ENCODE measurements at places on chromosomes 1 and 21.

DNA sequence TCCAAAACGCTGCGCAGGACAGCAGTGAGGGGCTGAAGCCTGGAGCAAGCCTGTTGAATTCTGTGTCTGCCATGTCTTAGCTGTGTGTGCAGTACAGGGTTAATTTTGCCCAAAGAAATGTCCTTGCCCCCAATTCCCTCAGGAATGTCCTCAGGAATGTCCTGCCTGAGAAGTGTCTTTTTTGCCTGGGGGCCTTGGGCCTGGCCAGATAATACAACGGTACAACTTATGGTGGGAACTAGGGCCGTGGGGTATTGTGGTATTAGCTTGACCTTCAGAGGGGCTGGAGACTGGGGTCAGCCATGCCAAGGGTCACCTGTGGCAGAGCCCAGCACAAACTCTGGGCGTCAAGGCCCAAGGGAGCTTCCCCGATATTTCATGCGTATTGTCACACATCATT lies 107.7 kb downstream of the AJAP1 start:
- no peak for DNase-seq

GRCh38 chr1:95232646-95233318 lies 1.2 kb upstream of the RWDD3 start:
- DNase-seq = no peak

GRCh38 chr1:64499011-64499410 lies 29.1 kb downstream of the CACHD1 start:
- DNase-seq = no peak

DNA sequence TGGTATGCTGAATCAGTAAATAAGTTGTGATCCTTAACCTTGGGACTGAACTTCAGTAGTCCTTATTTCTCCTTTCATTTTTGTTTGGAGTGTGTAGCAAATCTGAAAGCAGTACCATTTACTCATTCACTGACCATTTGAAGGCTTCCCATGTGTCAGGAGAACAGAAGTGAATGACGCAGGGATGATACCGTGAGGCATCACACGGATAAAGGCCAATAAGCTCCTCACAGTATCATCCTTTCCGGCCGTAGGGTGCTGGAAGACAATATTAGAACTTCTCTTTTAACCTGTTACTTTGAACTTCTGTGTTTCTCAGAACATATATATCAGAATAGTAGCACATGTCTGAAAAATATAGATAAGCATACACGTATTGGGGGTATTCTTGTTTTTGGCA lies 21.3 kb downstream of the BACH1 start:
- no peak for DNase-seq

GRCh38 chr1:35555601-35556477 lies 1.4 kb downstream of the KIAA0319L start:
- no peak for DNase-seq

- no peak for DNase-seq
Measured at GRCh38 chr1:225506727-225507126, 78.9 kb upstream of the LBR start.

GRCh38 chr1:31769720-31770390 lies 5.7 kb upstream of the ADGRB2 start:
- no peak for DNase-seq

- no peak for DNase-seq
Measured at GRCh38 chr21:26185021-26185420, 14.5 kb upstream of the APP start.

Data from stimulated activated CD4-positive, alpha-beta T cell treated with anti-CD3 and anti-CD28 coated beads, Interleukin-4, amount 100 ng/mL, for 4 hours (primary cell).